ENCODE measurements at places on chromosomes 1 and 21.

DNA sequence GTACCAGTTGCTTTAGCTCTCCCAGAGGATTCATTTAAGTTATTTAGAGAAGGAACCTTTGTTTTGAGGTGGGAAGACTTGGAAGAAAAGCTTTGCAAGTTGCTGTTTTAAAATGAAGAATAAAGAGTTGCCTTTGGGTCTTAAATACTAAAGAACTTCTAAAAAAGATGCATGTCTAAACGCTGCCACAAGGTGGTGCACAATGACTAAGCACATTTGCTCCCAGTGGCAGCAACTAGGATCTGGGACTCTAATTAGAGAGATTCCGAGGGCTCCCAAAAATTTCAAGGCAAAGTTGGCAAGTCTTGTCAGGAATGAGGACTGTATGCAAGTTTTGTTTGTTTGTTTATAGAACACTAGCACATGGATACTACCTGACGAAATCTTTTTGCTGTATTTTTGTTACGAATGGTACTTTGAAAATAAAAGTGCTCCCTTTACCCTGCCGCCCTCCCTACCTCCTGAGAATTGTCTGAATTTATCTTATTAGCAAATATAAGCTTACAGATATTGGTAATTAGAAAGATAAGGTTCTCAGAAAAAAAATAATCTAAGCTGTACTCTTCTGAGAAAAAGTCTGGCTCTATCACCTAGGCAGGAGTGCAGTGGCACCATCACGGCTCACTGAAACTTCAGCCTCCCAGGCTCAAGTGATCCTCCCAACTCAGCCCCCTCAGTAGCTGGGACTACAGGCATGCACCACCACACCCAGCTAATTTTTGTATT, 121.8 kb downstream of the HFM1 start:
- peak; percentile 65 for DNase-seq

DNA sequence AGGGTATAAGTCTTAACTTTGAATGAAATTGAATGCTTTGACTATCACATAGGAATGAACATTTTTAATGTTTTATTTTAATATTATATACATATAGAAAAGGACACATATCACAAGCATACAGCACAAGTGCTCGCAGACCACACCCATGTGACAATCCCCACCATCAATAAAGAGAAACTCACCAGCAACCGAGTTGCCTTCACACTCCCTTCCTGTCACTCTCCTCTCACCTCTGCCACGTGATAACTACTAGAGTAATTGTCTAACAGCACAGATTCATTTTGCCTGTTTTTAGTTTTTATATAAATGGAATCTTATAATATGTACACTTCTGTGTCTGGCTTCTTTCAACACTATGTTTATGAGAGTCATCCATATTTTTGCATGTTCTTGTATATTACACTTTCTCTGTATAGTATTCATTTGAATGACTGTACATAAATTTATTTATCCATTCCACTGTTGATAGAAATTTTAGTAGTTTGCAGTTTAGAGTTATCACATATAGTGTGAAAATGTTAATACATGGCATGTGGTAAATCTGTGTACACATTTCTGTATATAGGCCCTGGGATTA, 304.9 kb upstream of the DUSP10 start:
- no peak for DNase-seq

- DNase-seq = no peak
Measured at GRCh38 chr1:178335426-178335825, 161.3 kb downstream of the CLEC20A start.

DNA sequence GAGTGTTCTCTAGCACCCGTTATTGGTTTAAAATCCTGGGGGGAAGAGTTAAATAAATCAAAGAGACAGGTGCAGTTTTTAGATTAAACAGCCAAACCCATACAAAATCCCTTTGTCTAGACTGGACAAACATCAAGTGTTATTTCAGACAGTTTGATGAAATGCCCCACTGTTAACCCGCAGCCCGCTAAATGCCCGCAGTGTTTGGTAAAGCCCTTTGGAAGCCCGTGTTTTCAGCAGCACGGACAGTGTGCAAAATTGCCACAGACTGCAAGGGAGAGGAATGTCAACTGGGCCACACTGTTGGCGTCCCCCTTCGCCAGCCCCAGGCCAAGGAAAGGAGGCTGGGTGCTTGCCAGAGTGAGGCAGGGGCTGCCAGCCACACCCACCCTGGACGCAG, 26.6 kb downstream of the AJAP1 start:
- no peak for DNase-seq

GRCh38 chr1:17632541-17633184, 93.2 kb downstream of the ARHGEF10L start:
- DNase-seq = no peak

DNA sequence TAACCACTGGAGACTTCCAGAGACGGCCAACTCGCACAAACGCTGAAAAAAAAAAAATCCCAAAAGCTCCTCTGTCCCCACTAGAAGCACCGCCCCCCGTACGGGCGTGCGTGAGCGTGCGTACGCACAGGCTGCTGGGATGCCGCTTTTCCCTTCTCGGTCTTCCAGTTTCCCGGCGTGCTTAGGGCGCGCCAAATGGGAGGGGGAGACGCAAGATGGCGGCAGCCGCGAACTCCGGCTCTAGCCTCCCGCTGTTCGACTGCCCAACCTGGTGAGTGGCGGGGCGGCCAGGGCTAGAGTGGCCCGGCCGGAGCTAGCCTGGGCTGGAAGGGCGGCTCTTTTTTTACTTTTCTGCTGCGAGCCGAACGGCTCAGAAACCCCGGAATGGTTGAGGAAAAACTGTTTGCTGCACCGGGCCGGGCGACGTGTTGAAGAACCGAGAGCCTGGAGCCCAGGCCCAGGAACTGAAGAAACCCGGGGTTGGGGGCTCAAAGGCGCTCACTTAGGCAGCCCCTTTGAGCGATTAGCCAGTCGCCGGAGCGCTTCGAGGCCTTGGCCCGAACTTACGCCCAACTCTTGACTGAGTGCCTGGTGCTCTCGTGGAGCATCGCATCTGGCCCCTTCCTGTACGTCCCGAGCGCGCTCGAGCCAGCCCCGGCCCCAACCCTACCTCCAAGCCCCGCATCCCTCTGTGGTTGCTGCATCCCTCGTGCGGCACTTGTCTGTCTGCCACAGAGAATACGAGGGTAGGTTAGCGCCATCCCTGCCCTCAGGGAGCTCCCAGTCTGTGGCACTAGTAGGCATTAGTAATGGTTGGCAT, at the start of gene PPP1R8:
PPP1R8 (plus strand) TSS at position 162 of the 820 bp plus-strand sequence; CDS start at position 216, 54 bp downstream.
- peak; percentile 96 for DNase-seq

DNA sequence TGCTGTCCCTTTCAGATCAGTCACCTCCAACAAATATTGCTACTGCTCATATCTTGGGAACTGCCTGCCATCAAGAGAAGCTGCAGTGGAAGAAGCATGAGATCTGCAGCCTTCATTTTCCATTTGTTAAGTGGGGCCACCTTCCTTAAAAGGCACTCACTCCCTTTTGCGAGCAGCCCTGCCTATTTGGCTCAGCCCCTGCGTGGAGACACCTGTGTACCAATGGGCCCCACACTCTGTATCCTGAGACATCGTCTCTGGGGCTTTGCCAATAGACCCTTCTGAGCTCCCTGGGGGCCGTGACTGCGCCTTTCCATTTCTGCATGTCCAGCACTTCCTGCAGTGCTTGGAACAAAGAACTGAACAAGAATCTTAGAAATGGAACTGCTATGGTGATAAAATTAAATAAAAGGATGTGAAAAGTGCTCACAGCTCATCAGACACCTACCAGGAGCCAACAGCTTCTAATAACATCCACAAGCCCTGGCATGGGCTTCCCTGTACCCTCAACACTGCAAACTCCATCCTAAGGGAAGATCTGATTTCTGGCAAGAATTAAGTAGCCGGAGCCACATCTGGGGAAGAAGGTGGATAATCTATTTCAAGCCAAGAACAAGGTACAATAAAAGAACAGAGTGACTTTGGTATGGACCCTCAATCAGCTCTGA, 36.7 kb downstream of the PARP1 start:
- no peak for DNase-seq

DNA sequence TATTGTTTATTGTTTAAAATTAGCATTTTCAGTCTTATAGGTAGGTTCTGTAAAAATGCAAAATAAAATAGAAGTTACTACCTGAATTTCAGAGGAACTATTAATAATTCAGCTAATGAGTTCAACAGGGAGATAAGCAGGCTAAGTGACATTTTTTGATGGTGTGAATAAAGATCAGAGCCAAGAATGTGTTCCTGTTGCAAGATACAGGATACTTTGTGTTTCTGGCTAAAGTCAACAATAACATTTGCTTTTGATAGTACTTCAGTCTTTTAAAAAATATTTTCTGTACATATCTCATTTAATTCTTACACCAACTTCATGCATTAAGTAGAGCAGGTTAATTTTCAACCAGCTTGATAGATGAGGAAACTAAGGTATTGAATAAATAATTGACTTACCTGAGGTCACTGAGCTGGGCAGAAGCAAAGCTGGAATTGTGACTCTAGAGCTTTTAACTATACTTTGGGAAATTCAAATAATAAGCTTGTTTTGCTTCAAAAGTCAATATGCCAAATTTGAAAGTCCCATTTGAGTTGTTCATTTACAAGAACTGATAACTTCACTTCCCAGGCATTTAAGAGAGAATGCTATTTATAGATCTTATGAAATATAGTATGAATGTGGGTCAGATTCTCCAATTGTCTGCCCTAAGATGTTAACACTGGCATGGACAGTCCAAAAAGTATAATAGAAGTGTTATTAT, 6.0 kb downstream of the GORAB start:
- DNase-seq = peak; percentile 59

DNA sequence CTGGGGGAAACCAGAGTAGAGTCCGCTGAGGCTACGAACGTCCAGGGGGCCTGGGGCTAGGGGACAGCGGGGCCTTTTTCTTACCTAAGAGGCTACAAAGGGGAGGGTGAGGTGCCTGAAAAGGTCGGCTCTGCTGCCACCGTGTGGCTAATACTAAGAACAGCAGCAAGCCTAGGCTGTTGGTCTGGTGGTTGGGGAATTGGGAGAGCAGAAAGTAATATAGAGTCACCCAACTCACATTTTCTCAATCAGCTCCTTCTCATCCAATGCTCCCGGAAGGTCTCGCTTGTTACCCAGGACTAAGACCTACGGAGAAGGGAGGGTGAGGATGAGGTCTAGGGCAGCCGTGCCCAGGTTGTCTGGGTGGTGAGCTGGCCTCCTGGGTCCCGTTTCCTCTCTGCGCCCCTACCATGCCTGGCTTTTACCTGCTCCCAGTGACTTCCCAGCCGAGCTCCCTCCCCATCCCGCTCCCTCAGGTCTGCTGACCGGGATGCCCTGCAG, 9.3 kb downstream of the ARL8A start:
- DNase-seq = peak; percentile 49

DNA sequence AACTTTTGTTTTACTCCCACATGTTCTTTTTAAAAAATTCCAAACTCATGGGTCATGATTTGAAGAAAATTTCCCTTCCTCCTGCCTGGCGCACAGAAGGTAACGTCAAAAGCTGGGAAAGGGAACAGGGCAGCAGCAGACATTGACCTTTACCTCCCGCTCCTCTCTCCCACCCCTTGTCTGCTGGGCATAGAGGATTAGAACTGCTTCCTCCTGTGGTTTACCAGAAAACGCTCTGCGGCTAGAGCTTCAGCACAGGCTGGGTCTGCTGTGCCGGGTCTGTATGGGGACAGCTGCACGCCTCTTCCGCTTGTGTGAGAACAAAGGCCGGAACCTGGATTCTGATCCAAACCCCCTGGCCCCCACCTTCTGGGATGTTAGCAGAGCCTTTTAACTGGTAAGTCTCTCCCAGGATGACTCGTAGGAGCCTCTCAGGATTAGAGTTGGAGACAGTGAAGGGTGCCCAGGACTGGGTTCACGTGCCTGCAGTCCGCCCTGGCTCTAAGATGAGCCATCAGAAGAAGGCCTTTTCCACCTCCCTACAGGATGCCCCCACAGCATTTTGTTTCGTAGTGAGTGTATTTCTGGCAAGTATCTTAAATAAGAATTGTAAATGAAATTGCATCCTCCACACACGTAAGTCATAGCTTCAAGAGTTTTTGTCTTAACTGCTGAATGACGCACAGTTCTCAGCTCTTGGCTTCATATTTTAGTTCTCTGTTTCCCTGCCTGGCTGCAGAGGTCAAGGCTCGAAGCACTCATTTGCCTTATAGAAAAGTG, 5.2 kb downstream of the H6PD start:
- DNase-seq = peak; percentile 60

DNA sequence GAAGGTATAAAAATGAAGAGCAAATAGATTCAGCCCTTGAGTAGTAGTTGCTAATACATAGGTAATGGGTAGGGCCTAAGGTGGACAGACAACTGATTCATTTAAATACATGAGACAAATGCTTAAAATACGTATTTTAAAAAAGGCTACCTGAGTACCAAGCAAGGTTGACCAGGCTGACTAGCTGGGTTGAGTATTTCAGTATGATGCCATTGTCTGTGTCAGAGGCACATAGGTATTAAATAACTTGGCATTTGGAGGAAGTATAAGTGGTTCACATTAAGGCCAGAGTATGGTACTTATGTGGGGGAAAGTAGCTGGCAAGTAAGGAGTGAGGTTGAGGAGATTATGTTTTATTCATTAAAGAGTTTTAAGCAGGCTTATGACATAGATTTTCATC, 19.4 kb downstream of the NEK7 start:
- no peak for DNase-seq

DNA sequence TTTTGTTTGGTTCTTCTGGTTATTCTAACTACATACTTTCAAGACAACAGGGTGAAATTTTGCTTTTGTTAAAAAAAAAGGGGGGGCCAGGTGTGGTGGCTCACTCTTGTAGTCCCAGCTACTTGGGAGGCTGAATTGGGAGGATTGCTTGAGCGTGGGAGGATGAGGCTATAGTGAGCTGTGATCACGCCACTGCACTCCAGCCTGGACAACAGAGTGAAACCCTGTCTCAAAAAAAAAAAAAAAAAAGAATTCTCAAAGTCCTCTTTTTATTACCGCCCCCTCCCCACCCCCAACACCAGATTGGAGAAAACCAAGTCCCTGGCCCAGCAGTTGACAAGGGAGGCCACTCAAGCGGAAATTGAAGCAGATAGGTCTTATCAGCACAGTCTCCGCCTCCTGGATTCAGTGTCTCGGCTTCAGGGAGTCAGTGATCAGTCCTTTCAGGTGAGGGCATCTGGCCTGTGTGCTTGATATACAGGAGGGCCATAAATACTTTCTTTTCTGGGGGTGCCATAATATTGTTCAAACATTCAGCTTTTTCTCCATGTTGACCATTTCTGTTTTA, 50.2 kb downstream of the LAMC2 start:
- DNase-seq = no peak

- no peak for DNase-seq
Measured at GRCh38 chr1:43440358-43440757, 13.4 kb downstream of the HYI start.

DNA sequence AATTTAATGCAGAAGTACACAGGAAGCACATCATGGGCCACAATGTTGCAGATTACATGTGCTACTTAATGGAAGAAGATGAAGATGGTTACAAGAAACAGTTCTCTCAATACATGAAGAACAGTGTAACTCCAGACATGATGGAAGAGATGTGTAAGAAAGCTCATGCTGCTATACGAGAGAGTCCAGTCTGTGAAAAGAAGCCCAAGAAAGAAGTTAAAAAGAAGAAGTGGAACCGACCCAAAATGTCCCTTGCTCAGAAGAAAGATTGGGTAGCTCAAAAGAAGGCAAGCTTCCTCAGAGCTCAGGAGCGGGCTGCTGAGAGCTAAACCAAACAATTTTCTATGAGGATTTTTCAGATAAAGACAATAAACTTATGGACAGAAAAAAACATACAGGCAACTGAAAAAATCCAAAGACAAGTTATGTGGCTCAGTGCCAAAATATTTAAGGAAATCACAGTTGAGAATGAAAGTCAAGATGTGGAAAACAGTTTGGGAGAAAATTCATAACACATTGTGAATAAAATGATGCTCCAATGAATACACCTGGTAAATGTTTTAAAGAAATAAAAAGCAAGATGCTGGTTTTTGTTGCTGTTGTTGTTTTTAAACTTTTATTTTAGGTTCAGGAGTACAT, 2.8 kb upstream of the ZNF644 start:
- no peak for DNase-seq

Data from fibroblast of skin of right quadriceps (primary cell).